ENCODE measurements at places on chromosomes 3 and 15.

DNA sequence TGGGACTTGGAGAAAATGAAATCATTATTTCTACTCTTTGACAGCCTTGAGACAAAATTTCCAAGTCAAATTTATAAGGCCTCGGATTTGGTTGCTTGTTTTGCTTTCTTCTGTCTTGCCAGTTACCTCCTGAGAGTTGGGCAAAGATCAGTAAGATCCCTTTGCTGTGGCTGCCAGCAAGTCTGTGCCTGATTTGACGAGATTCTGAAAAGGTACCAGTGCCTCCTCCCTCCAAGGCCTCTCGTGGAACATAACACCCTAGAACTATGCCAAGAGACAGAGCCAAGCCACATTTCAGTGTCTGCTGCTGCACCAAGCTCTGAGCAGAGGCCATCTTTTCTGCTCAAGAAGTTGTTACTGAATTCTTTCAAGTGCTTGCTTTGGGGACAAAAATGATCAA is 61.0 kb downstream of the GTPBP8 start:
- no peak for DNase-seq

- no peak for DNase-seq
Measured at GRCh38 chr15:76380249-76380648, 43.7 kb downstream of the ISL2 start.

- DNase-seq: no peak
Measured at GRCh38 chr3:11532931-11533391, 110.8 kb downstream of the VGLL4 start.

- no peak for DNase-seq
Measured at GRCh38 chr15:36755341-36756000, 176.0 kb downstream of the CDIN1 start.

- no peak for DNase-seq
Measured at GRCh38 chr3:187960820-187961219, 193.1 kb upstream of the LPP start.

DNA sequence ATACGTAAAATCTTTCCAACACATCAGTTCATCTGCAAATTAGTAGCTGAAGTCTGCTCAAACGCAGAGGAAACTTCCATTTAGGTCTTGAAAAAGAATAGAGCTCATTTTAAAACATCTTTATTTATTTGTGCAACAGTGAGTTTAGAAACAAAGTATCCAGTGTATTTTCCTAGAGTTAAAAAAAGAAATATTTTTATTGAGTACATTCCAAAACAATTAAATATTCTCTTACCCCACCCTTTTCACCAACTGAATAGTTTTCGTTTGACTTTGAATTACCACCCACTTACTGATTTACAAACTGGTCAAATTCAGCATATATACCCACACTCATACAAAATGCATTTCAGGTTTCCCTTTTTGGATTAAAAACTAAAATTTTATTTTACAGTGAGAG is 104.7 kb downstream of the ZBTB20 start:
- no peak for DNase-seq

DNA sequence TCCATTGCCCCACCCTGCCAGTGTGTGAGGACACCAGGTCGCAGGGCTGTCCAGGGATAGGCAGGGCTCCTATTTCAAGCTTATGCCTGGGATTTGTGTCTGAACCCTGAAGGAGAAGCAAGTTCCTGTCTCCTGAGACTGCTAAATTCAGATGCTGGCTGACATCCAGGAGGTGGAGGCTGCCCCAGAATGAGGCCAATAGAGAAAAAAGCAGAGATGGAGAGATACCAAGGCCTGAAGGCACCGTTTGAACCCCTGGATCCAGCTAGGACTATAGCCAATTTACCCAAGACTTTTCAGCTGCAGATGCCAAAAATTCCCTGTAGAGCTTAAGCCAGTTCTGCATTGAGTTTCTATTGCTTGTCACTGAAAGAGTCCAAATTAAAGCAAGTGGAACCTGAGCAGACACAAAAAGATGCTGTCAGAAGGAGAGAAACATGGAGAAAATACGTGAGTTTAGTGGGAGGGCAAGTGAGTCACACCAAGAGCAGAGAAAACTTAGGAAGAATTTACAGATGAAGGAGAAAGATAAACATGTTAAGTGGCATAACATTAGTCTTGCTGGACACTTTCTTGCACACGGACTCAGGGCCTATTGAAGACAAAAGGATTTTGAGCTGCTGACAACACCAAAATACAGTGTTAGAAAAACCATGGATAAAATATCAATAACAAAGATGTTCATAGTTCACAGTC is 148.6 kb downstream of the CNTN3 start:
- no peak for DNase-seq

- no peak for DNase-seq
Measured at GRCh38 chr3:19901337-19901736, 32.7 kb downstream of the EFHB start.

DNA sequence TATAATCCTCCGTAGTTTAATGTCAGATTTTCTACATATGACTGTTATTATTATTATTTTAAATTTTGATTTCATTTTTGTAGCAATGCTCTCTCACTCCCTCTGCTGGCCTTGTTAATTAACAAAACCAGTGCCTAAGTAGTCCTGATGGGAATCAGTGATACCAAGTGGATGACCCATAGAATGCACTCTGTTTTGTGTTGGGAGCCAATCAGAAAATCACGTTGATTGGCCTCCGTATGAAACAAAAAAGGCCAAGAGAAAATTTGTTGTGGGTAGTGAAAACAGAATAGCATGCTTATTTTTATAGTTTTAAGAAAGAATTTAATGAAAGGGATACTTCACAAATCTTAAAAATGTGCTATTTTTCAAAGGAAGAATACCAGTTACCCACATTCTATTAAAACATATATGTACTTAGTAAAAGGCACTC is 34.4 kb upstream of the MEIS2 start:
- DNase-seq: no peak

DNA sequence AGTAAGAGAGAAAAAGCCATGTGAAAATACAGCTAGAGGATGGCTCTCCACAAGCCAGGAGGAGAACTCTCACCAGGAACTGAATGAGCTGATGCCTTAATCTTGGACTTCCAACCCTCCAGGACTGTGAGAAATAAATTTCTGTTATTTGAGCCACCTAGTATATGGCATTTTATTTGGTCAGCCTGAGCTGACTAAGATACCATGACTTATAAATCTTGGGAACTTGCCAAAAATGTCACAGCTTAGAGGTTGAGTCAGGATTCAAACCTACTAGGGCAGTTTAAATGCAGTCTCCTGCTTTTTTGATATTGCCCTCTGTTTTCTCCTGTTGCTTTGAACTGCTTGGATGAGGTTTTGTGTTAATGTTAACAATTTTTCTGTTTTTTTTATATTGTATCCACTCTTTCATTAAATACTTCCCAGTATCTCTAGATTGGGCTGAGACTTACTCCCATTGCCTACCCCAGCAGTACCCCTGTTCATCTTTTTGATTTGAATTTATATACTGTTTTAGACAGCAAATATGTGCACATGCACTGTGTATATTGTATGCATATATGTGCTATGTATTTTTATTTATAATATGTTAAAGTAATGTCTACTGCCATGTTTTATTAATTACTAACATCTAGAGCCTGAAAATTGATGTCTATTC is 1223.2 kb downstream of the OTOL1 start:
- no peak for DNase-seq

GRCh38 chr3:154970797-154971196 is 109.3 kb upstream of the MME start:
- DNase-seq: no peak

GRCh38 chr3:77191640-77192039 is 151.7 kb downstream of the ROBO2 start:
- no peak for DNase-seq

GRCh38 chr3:4162096-4162495 is 141.1 kb upstream of the SETMAR start:
- DNase-seq: no peak

DNA sequence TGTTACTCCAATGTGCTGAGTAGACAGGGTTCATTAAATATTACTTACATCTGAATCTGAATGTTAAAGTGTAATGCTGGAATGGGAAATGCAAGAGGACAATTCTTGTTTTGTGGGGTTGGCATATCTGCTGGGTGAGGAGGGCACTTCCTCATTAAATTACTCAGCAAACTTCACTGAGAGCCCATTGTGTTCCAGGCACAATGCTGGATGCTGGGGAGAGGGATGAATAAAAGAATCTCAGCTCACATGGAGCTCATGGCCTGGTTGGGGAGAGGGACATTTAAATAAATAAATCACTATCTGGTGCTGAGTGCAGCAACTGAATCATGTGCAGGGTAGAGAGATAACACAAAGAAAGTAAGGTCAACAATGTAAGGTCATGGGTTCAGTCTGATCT is 199.2 kb upstream of the CFAP20DC start:
- no peak for DNase-seq

DNA sequence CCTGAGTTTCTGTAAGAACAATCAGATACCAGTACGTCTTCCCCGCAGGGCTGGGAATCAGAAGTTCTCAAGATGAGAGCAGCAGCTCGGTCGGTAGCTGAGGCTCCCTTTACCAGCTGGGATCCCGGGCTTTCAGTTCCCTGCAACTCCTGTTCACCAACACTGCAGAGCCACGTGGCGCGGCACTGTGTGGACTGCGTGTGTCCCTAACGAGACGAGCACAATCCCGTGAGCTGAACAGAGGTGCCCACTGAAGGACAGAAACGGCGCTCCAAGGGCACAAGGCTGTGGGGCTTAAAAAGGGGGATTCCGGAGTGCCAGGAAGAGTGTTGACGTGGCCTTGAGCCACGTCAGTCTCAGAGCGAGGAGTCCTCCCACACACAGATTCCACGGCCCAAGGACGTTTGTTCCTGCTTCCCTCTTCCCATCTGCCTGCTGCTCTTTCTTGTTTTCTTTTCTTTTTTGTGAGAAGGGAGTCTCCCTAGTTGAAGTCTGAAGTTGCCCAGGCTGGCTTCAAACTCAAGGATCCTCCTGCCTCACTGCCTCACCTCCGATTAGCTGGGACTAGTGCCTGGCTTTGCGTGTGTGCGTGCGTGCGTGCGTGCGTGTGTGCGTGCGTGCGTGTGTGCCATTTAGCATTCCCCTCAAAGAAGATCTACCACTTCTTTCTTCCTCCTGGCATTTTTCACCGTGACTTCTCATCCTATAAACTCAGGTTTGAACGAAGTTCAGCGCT is 37.1 kb upstream of the RPL35A start:
- DNase-seq: no peak

DNA sequence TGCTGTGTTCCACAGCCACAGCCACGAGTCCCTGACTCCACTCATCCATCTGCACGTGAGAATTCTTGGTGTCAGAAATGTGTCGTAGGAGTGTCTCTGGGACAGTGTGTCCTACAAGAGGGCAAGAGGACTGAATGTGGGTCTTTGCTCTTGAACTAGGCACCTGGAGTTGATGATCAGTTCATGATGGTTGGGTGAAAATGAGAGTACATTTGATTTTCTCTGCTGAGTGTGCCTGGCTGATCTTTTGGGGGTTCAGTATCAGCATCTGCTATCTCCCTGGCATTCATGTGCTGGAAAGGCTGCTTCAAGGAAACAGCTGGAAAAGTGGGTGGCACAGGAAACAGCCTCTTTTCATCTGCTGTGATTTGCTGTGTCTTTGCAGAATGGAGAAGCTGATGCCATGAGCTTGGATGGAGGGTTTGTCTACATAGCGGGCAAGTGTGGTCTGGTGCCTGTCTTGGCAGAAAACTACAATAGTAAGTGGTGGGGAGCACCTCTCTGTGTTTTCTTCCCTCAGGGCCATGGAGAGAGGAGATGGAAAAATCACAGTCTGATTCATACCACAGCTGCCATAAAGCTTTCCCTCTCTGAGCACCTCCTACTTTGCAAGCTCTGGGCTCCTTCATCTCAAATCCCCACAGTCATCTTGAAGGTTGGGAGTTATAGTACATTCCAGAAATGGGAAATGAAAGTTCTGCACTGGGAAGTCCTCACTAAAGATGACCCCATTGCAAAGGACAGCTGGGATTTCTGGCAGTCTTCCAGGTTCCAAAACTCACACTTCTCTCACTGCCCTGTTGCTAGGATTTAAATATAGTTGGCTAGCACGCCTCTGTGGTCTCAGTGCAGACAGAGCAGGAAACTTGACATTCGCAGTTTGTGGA is 17.8 kb downstream of the TF start:
- DNase-seq: no peak

DNA sequence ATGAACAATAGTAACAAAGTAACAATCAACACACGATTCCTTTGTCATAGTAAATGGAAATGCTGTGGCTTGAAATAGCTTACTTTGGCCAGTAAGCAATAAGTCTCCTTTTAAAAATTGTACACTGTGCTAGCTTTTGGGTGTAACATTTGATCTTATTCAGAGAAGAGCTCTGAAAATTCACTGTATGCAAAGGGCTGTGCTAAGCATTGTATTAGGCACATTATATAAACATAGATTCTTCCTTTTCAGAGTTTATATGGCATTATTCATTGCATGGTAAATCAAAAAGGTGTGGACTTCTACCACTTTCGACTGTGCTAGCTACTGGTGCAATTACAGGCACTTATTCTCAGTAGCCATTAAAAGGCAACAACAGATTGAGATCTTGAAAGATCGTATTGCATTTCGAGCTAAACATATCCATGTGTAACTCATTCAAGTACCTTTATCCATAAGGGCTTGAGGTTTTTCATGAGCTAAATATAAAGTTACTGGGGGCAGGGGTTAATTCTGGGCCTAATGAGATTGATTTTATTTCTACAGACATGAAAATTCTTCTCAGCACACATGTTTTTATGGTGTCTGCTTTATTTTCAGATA is 246.8 kb downstream of the NR1D2 start:
- DNase-seq: no peak

DNA sequence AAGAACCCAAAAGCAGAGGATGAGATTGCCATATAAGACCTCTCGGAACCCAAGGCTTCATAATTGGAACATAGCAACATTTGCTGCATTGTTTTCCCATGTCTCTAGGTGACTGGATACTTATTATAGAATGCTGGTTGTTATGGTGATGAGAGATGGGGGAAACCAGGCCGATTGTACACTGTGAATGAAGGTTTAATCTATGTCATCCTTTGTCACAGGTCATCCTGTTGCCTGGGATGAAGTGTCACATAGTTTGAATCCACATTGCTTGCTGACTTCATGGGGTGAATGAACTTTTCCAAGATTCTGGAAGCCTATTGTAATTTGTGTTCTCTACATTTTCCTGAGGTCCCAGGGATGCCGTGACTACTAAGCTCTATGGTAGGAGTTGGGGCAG is 41.8 kb downstream of the CLEC3B start:
- no peak for DNase-seq

- DNase-seq: no peak
Measured at GRCh38 chr3:132874701-132875100, 152.5 kb upstream of the NPHP3 start.

DNA sequence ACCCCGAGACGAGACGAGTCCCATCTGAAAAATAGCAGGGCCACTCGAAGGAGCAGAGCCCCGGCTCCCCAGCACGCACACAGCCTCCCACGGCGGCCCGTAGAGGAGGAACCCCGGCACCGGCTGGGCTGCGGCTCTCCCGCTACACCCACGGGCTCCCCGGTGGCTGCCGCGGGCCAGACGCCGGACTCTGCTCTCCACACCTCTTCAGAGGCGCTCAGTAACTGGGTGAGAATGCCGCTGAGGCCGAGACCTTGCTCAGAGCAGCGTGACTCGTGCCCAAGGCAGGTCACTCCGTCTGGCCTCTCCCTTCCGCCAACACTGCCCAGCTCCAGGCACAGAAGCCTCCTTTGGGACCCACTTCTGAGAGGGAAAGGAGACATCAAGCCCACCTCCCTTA is 34.4 kb downstream of the TNK2 start:
- no peak for DNase-seq

GRCh38 chr15:26049900-26050657 is 187.0 kb upstream of the ATP10A start:
- DNase-seq: no peak

GRCh38 chr15:80099241-80099640 is 39.8 kb downstream of the ZFAND6 start:
- DNase-seq: no peak

- DNase-seq: no peak
Measured at GRCh38 chr15:59298225-59298853, 74.3 kb downstream of the MYO1E start.
